ENCODE measurements at places on chromosomes 2 and 18.

DNA sequence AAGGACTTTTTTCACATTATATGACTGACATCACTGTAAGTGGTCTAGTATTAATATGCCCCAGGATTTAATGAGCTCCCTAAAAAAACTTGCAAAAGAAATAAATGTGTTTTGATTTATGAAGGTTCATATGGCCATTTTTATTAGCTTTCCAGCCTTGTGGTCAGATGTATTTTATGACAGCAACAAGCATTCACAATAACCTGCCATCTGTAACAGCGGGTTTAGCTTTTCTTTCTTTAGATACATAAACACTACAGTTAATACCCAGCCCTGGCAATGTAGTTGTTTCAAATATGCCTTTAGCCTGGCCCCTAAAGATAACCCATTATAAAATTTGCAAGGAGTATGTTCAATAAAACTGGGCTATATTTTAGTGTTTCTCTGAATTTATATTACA, 1063.8 kb downstream of the SOCS6 start:
- no peak for DNase-seq

- DNase-seq, result no peak
These were observed 35.1 kb downstream of the TANC1 start for GRCh38 chr2:159003555-159003954.

GRCh38 chr2:224838335-224838734, 122.2 kb upstream of the CCDC195 start:
- no peak for DNase-seq

DNA sequence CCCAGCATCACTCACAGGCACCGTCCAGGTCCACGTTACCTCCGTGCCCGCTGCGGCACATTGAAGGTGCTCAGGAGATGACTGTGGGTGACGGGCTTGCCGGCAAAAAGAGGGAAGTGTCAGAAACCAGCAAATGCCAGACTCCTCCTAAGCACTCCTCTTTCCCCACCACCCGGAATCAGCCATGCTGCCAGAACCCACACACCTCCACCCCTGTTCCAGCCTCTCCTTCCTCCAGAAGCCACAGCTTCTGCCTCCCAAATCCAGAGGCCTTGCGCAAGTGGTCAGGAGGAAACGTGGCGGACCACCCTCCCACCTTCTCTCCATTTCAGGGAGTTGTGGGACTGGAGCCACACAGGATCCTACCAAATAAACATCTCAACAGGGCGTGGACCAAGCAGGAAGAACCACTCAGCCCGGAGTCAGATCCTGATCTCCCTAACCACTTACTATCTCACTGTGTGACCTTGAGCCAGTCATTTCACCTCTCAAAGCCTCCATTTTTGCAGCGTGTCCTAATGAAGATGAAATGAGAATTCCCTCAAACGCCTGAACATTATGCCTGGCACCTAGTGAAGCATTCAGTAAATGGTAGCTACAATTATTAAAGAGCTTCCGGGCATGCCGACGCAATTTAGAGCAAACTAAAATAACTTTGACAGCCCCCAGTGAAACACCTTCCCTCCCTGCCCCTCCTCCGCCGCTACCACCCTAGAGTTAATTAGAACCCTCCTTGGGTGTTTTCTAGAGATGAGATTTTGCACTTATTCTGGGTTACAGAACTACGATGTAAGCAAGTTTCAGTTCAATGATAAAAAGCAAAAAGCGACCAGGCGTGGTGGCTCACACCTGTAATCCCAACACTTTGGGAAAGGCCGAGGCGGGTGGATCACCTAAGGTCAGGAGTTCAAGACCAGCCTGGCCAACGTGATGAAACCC, 32.9 kb downstream of the SMAD7 start:
- DNase-seq, result peak; percentile 75

- DNase-seq, result no peak
These were observed 9.1 kb upstream of the STK39 start for GRCh38 chr2:168256448-168256847.

DNA sequence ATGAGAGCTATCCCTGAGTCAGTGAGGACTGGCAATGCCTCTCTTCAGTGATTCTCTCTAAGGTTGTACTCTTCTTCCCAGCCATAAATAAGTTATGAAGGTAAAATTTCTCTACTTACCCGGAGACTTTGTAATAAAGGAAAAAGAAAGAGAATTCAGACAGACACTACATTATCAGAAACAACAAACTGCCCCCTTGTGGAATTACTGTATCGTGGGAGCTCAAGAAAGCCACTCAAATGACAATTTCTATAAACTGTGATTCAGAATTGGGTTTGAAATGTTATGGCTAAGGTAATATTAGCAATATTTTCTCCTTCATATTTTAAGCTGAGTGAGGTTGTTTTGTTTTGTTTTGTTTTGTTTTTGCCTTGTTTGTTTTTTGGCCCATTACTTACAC, 155.8 kb upstream of the TANK start:
- DNase-seq, result no peak

GRCh38 chr2:75494137-75494769, 66.5 kb downstream of the EVA1A start:
- no peak for DNase-seq

- no peak for DNase-seq
These were observed 29.9 kb downstream of the ABCB11 start for GRCh38 chr2:169001116-169001815.
